ENCODE measurements at places on chromosomes 7 and 10.
A peak's percentile ranks its signal among the peaks of the same experiment; 100 is the strongest.

DNA sequence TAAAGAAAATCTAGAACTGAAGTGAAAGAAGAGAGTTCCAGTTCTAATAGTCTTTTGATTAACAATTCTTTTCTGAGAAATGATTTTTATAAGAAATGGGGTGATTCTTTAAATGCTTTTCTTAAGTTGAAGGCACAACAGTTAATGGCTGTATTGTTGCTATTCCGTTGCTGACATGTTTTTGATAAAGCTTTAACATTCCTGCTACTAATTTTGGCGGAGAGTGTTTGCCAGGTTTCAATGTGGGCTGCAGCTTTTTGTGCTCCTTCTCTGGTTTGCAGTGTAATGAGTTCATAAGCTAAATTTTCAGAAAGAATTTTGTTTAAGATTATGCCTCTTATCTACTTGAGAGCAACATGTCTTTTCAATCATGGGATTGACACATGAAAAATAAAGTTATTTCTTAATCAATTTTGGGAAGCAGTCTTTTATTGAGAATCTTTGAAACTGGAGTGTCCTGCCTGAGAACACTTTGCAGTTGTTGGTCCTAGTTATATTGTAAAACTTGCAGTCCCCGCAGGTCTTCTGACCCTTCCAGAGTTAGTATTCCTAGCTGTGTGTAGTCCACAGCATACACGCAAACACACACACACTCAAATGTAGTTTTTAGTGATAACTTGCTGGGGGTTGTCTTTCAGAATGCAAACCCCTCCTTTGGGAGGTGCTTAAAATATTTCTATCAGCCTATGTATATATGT, 56.7 kb downstream of the COL17A1 start:
- H3K27ac ChIP-seq: no peak overlapping the region
- H3K27me3 ChIP-seq: no peaks in the 10 kb centered on the region
- H3K36me3 ChIP-seq: peaks cover 26% of the 10 kb centered on the region

GRCh38 chr7:134669845-134670373, 23.3 kb downstream of the BPGM start:
- H3K27me3 ChIP-seq: no peaks in the 10 kb centered on the region
- peak; percentile 89 for DNase-seq
- no peaks in the 10 kb centered on the region for H3K36me3 ChIP-seq
- H3K4me1 ChIP-seq: peaks cover 28% of the 10 kb centered on the region
- peak overlapping the region; percentile 16 for H3K4me3 ChIP-seq

- H3K4me1 ChIP-seq: peaks cover 15% of the 10 kb centered on the region
- H3K27ac ChIP-seq: no peak overlapping the region
- H3K4me3 ChIP-seq: peak overlapping the region; percentile 53
- no peaks in the 10 kb centered on the region for H3K27me3 ChIP-seq
Measured at GRCh38 chr7:158976468-158976848, 120.1 kb downstream of the DYNC2I1 start.

- H3K4me3 ChIP-seq: no peak overlapping the region
- DNase-seq: no peak
- no peak overlapping the region for H3K27ac ChIP-seq
- H3K27me3 ChIP-seq: no peaks in the 10 kb centered on the region
- no peaks in the 10 kb centered on the region for H3K36me3 ChIP-seq
- no peaks in the 10 kb centered on the region for H3K4me1 ChIP-seq
Measured at GRCh38 chr7:42980084-42980483, 47.9 kb downstream of the MRPL32 start.

DNA sequence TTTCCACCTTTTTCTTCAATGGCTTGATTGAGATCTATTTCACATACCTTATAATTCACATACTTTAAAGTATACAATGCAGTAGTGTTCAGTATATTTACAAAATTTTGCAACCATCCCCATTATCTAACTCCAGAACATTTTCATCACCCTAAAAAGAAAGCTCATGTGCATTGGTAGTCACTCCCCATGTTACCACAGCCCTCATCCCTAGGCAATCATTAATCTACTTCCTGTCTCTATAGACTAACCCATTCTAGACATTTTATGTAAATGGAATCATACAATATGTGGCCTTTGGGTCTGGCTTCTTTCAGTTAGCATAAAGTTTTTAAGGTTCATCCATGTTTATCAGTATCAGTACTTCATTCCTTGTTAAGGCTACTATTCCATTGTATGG, 214.2 kb downstream of the WDR11 start:
- H3K27ac ChIP-seq: no peak overlapping the region
- DNase-seq: no peak
- H3K4me3 ChIP-seq: no peak overlapping the region
- H3K4me1 ChIP-seq: no peaks in the 10 kb centered on the region

DNA sequence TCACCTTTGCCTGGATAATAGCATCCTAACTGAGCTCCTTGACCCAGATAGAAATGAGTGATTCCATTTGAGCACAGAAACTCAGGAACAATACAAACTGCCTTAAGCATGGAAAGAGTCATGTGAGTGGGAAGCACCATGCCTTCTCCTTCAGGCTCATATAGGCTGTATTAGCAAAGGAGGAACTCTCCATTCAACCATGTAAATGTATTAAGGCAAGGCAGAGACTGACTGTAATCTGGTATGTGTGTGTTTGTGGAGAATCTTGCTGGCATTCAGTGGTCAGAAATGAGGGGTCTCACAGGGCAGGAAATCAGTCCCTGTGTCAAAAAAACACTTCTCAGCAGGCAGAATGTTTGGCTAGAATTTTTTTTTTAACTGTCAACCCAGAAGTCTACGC, 40.2 kb downstream of the COA1 start:
- no peak overlapping the region for H3K27ac ChIP-seq
- H3K36me3 ChIP-seq: no peaks in the 10 kb centered on the region
- no peaks in the 10 kb centered on the region for H3K4me1 ChIP-seq
- no peak overlapping the region for H3K4me3 ChIP-seq
- DNase-seq: no peak

DNA sequence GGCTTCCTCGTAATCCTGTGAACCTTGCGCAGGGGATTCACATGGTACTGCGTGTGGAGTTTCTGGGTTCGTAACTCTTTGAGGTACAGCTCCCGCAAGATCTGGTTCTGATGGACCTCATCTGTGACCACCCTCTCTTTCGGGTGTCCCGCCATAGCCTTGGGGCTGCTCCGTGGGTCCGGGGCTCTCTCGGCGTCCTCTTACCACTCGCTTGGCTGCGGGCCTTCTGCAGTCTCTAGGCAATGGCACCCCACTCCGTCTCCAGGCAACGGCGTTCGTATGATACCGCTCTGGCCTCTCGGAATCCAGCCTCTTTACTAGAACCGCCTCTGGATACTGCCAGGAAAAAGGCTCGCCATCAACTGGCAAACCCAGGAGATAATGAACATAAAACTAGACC, 54.7 kb upstream of the AMPH start:
- H3K4me1 ChIP-seq: no peaks in the 10 kb centered on the region
- no peak overlapping the region for H3K27ac ChIP-seq
- no peaks in the 10 kb centered on the region for H3K27me3 ChIP-seq
- no peaks in the 10 kb centered on the region for H3K36me3 ChIP-seq

- H3K4me1 ChIP-seq: no peaks in the 10 kb centered on the region
- no peak overlapping the region for H3K27ac ChIP-seq
- no peaks in the 10 kb centered on the region for H3K27me3 ChIP-seq
- DNase-seq: peak; percentile 1
Measured at GRCh38 chr10:61554925-61555324, 101.7 kb upstream of the TMEM26 start.

DNA sequence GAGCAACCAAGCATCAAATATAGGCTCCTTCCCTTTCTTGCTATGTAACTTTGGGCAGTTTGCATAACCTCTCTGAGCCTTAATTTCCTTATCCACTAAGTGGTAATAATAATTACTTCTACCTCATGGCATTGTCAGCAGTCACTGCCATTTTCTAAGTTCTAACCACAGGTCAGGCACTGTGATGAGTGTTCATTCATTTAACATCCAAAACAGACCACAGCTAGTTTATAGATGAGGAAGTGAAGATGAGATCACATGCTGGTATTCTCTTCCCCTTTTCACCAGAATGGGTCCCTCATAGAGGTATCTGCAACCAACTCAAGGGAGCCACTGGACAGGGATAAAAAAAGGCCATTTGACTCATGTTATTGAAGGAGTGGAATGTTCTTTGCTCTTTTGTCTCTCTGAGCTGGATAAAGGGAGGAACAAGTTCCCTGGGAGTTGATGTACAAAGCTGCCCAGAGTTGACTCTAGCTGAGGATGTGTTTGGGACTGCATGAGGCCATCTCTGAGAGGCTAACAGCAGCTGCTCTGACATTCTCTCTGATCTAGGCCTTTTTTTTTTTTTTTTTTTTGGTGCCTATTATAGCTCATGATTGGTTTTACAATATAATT, 65.0 kb downstream of the DNAJC12 start:
- H3K27me3 ChIP-seq: no peaks in the 10 kb centered on the region
- H3K27ac ChIP-seq: no peak overlapping the region
- H3K4me1 ChIP-seq: peaks cover 5% of the 10 kb centered on the region
- peak; percentile 85 for DNase-seq
- no peak overlapping the region for H3K4me3 ChIP-seq

- no peak overlapping the region for H3K27ac ChIP-seq
- no peak overlapping the region for H3K4me3 ChIP-seq
- no peaks in the 10 kb centered on the region for H3K27me3 ChIP-seq
- DNase-seq: no peak
- no peaks in the 10 kb centered on the region for H3K36me3 ChIP-seq
- no peaks in the 10 kb centered on the region for H3K4me1 ChIP-seq
Measured at GRCh38 chr10:15335508-15335907, 35.6 kb downstream of the FAM171A1 start.

DNA sequence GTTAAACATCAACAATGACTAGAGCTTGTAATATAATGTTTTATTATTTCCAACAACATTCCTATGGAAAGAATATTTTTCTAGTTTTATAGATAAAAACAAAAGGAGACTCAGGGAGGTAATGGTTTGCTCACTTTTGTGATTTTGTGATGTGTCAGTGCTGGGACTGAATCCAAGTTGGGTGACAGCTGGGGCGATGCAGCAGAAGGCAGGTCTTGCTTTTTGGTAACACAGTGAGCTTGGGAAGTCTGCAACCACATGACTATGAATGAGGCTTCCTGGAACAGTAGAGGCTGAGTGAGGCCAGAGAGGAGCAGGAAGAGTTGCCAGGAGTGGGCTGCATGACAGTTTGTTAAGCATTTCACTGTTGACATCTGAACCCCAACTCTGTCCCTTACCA, 4.9 kb upstream of the YKT6 start:
- no peaks in the 10 kb centered on the region for H3K36me3 ChIP-seq
- H3K4me3 ChIP-seq: no peak overlapping the region
- H3K27me3 ChIP-seq: peaks cover 2% of the 10 kb centered on the region

DNA sequence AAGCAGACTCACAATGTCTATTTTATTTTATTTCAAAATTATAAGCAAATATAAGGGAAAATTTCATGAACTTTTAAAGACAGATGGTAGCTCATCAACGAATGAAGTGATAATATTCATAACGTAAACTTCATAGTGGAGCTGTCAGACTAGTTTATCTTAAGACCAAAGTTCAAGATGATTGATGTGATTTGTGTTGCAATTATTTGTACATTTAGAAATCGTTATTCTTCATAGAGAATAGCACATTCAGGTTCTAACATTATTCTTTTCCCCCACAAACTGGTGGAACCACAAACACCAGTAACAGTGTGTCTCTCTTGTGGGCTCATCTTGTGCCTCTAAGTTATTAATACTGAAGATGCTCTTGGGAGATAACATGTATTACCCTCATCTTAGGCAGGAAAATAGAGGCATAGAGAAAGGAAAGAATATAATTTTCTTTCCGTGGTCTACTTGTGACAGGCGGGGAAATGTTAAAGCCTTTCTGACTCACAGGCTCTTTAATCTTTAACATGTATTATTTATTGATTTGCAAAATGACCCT, 37.0 kb downstream of the CCSER2 start:
- H3K4me3 ChIP-seq: no peak overlapping the region
- peaks cover 11% of the 10 kb centered on the region for H3K4me1 ChIP-seq
- DNase-seq: no peak
- H3K27me3 ChIP-seq: no peaks in the 10 kb centered on the region

DNA sequence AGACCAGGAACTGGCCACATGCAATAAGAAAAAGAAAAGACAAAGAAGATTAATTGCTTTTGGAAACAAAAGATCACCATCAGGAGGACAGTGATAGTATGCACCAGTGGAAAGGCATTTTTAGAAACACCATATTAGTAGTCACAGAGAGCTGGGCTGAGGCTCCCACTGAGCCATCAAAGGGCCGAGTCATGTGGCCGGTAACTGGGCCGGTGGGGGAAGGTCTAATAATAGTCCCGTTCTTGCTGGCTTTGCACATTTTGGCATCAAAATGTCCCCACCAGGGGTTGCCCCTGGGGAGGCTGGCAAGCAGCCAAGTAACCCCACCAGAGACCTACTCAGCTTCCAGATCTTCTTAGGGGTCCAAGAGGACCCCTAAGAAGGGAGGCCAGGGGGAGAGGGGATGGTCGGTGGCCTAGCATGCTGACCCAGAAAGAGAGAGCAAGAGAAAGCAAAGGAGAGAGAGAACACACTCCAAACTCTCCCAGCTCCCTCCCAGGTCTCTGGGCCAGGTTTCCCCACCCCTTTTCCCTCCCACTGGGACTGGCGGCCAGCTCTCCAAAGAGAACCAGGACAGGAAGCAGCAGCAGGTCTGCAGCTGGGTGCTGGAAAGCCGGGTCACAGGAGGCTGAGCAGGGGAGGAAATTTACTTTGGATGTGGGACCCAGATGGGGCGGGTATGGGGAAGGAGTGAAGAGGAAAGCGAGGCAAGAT, 70.2 kb upstream of the FGFR2 start:
- H3K36me3 ChIP-seq: no peaks in the 10 kb centered on the region
- no peak for DNase-seq
- peaks cover 32% of the 10 kb centered on the region for H3K27me3 ChIP-seq
- H3K27ac ChIP-seq: no peak overlapping the region
- no peaks in the 10 kb centered on the region for H3K4me1 ChIP-seq

DNA sequence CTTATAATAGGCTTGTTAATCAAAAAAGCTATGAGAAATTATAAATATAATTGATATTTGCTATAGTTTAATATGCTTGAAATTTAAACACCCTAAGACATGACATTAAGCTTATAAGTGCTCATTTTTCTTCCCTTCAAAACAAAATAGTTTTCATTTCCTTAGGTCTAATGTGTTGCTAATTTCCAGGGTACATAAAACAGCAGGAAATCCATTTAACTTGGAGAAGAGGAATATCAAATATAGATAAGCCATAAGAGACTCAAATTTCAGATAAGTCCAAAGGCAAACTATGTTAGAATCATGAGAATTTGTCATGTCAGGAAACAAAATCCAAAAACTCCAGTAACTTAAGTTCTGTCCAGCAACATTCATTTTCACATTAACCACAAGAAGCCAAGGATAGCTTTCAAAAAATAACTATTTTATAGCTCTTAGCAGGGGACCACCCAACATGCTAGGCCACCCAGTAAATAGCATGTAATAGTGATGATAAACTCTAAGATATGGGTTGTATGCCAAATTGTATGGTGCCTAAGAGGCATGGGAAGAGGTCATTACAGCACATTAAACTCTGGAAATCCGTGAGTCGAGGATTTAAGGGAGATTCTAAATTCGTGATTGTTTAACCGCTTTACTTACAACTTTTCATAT, 298.1 kb downstream of the CRPPA start:
- H3K36me3 ChIP-seq: peaks cover 4% of the 10 kb centered on the region
- no peak overlapping the region for H3K27ac ChIP-seq
- no peaks in the 10 kb centered on the region for H3K4me1 ChIP-seq

GRCh38 chr7:18289788-18290187, 205.8 kb upstream of the HDAC9 start:
- H3K36me3 ChIP-seq: no peaks in the 10 kb centered on the region
- no peaks in the 10 kb centered on the region for H3K27me3 ChIP-seq
- H3K4me3 ChIP-seq: peak overlapping the region; percentile 58
- DNase-seq: peak; percentile 43
- H3K4me1 ChIP-seq: peaks cover 15% of the 10 kb centered on the region

All from common myeloid progenitor, CD34-positive (primary cell).